ENCODE measurements at places on chromosomes 5 and 9.

GRCh38 chr9:127493592-127494303, 42.4 kb downstream of the LRSAM1 start:
- DNase-seq: no peak

DNA sequence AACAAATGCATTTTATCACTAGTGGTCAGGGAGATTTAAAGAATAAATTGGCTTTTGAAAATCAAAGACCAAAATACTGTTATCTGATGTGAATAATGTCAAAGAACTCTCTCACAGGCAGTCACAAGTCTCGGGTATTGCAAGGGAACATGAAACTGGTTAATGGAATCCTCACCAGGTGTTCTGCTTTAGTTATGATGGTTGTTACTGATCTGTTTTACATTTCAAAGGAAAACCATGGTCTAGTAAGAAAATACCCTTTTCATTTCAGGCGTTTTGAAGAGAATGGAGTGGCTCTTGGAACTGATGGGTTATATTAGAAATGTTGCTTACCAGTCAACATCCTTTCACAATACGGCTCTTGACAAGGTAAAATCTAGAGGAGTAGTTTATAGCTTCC, 43.4 kb downstream of the HACD4 start:
- no peak for DNase-seq

- DNase-seq: no peak
Measured at GRCh38 chr5:79728396-79728795, 38.8 kb downstream of the CMYA5 start.

GRCh38 chr5:1161833-1162229, 39.6 kb upstream of the SLC6A19 start:
- no peak for DNase-seq

DNA sequence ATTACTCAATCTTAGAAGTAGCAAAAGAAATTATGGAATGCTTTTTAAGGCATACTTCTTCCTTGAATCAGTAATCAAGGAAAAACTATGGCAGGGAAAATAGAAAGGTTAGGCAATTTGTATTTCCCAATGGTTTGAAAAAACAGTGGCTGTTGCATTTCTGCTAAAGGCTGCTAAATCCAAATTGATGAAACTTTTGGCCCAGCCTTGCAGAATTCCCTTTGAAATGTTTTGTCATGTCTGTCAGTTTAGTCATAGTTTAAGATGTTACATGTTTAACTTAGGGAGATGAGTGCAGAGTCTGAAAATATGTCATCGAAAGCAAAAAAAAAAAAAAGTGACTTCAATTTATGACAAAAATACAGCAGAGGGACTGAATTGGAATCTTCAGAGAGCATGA, 878.9 kb upstream of the WWC1 start:
- DNase-seq: no peak

DNA sequence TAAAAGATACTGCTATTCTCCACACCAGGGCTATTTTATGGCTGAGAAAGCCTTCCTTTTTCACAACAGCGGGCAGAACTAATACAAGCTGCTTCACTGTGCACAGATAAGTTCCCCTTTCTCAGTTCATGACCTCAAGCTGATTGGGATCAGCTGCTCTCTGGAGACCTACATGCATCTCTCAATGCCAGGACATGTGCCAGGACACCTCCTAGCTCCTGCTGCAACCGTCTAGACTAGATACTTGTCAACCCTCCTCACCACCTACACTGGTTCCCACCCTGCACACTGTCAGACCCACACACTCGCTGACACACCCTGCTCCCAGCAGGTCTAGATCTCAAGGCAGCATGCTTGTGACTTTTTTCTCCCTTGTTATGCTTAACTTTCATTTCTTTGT, 39.8 kb downstream of the STARD4 start:
- no peak for DNase-seq

GRCh38 chr5:175896301-175897040, 25.1 kb downstream of the CPLX2 start:
- no peak for DNase-seq

DNA sequence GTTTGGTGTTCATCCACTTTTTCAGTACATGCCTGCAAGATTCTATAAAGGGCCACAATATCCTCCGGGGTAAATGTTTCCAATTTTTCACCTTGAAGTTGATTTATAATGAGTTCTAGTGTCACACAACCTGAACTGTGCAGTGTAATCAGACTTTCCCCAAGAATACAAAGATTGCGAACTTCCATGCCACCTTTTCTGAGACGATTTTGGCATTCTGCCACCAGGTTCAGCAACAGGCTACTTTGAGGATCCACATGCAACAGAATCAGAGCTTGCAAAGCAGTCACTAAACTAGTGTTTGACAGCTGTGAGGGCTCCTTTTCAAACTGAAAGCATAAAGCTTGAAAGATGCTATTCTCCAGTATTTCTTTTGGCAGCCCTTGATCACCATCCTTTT, 1.6 kb downstream of the FASTKD3 start:
- no peak for DNase-seq

GRCh38 chr5:159752622-159753275, 163.5 kb upstream of the ADRA1B start:
- DNase-seq: no peak

GRCh38 chr9:129458155-129458661, 162.7 kb downstream of the C9orf50 start:
- peak; percentile 19 for DNase-seq

DNA sequence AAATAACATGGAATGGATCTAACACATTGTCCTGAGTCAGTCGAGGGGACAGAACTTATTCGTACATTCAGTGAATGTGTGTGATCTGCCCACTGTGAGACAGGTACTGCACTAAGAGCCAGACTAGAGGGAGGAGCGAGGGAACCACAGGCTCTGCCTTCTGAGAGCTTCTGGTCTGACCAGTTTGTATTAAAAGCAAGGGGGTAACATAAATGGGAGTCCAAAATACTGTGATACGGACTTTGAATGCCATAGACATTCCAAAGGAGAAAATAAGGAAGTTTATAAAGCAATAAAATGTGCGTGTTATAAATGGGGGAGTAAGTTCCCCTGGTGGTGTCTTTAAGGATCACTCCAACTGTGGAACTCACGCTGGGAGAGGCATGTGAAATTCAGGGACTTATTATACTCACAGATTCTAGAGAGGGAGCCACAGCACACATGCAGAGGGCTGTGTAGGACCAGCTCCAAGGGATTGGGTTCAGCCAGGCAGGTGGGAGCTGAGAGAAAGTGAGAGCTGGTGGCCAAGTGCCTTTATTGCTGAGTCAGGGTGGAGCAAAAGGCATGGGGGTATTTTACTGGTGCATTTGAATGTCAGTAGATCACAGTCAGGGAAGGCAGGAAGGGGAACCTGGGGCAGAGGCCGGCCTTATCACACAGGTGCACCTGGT, 186.5 kb upstream of the WWC1 start:
- no peak for DNase-seq

- DNase-seq: no peak
Measured at GRCh38 chr5:74212336-74212735, 428.2 kb downstream of the ENC1 start.

DNA sequence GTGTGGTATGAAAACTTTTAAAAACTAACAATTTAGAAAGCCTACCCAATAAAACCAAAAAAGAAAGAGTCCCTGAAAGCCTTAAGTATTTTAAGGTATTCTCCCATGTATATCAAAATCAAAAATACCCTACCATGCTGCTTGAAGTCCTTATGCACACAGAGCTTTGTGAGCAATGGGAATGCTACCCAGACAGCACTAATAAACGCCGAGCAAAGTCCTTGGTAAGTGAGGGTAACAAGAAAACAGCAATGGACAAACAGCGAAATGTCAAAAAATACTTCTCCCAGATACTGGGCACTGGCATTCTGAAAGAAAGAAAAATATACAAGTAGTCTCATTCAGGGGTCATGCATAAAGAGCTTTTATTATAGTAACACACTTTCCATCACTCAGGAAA, 27.4 kb downstream of the ERMP1 start:
- no peak for DNase-seq
